IMR-90 (cell line): ENCODE measurements at places on chromosomes 12 and 14.
A peak's percentile ranks its signal among the peaks of the same experiment; 100 is the strongest.

- peaks cover 1% of the 10 kb centered on the region; the same call in 1 of the 2 replicates for H3K36me3 ChIP-seq
- H3K27me3 ChIP-seq, result no peaks in the 10 kb centered on the region
- H3K4me3 ChIP-seq, result no peak overlapping the region
- H3K27ac ChIP-seq, result peak overlapping the region; percentile 14; the same call in 1 of the 2 replicates
- no peak for DNase-seq
Measured at GRCh38 chr14:61111209-61111665, 130.2 kb downstream of the SLC38A6 start.

DNA sequence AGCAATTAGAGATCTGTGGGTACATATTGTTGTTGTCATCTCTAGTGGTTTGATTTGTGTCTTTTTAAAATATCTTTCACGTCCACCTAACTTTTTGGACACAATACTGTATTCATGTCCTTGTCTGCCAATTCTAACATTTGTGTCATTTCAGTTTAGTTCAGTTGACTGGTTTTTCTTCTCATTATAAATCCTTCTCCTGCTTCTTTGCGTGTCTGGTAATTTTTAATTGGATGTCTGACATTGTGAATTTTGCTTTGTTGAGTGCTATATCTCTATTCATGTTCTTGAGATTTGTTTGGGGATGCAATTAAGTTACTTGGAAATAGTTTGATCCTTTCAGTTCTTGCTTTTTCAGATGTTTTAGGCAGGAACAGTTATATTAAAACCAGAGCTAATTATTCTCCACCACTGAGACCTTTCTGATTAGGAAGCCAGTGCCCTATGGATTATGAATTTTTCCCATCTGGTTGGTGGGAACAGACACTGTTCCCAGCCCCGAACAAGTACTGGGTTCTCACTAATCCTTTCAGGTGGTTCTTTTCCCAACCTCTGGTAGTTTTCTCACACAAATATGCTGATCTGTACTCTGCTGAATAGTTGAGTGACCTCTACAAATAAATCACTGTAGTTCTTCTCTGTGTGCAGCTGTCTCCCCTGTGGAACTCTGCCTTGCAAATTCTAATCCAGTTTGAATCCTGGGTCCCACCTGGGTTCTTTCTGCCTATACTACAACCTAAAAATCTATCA lies 91.1 kb upstream of the DYNC1H1 start:
- H3K27me3 ChIP-seq, result no peaks in the 10 kb centered on the region
- no peak for DNase-seq
- peaks cover 1% of the 10 kb centered on the region for H3K36me3 ChIP-seq
- no peak overlapping the region for H3K4me3 ChIP-seq
- H3K27ac ChIP-seq, result no peak overlapping the region
- H3K4me1 ChIP-seq, result peaks cover 6% of the 10 kb centered on the region

DNA sequence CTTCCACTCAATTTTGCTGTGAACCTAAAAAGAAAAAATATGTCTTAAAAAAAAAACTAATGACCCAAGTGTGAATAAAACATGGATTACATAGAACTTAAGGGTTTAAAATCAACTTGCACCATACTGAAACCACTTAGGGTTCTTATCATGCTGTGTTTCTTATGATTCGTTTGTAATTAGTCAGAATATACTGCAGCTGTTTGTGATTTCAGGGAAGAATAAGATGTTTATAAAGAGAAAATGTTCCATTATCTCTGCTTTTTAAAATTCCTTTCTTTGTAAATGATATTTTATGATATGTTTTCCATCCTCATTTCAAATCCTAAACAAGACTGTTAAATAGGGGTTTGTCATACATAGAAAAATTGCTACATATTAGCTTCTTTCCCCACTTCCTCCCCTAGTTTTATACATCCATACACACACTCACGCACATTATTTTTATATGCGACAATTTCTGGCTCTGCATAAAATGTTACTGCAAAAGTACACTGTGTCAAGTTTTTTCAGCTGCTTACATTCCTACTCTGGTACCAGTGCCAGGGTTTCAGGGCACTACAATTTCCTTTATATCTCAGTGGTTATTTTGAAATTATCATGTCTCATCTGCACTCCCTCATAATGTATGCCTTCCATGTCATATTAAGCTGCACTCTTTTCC lies 275.2 kb upstream of the GARIN6 start:
- no peaks in the 10 kb centered on the region for H3K4me1 ChIP-seq
- H3K4me3 ChIP-seq, result no peak overlapping the region
- H3K27ac ChIP-seq, result no peak overlapping the region
- no peaks in the 10 kb centered on the region for H3K36me3 ChIP-seq
- no peaks in the 10 kb centered on the region for H3K27me3 ChIP-seq
- DNase-seq, result no peak

- peak overlapping the region; percentile 61 for H3K4me3 ChIP-seq
- peak; percentile 53 for DNase-seq
- H3K4me1 ChIP-seq, result peaks cover 5% of the 10 kb centered on the region
- H3K27me3 ChIP-seq, result no peaks in the 10 kb centered on the region
- H3K36me3 ChIP-seq, result peaks cover 5% of the 10 kb centered on the region
Measured at GRCh38 chr12:55972911-55973598, 823 bp upstream of the RAB5B start.

DNA sequence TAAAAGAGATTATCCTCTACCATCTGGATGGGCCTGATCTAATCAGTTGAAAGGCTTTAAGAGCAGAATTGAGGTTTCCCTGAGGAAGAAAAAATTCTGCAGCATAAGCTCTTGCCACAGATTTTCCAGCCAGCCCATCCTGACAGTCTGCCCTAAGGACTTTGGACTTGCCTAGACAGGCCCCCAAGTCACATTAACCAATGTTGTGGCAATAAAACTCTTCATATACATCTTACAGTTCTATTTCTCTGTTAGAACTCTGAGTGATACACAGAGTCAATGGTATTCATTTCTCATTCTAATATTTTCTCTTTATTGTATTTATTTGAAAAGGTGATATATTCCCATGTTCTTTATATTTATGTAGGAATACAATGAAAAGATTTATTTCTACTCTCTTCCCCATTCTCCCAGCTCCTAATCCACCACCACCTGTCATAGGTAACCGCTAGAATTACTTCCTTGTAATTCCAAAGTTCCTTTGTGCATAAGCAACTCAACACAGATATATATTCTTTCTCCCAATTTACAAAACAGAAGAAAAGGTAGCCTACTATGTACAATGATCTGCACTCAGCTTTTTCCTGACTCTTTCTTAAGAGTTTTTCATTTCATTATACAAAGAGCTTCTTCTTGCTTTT lies 182.1 kb downstream of the CAPZA3 start:
- no peaks in the 10 kb centered on the region for H3K4me1 ChIP-seq
- H3K27ac ChIP-seq, result no peak overlapping the region
- DNase-seq, result no peak
- no peak overlapping the region for H3K4me3 ChIP-seq
- H3K27me3 ChIP-seq, result 0 out of 2 replicates have a peak, but pooled peaks cover 5% of the 10 kb centered on the region

DNA sequence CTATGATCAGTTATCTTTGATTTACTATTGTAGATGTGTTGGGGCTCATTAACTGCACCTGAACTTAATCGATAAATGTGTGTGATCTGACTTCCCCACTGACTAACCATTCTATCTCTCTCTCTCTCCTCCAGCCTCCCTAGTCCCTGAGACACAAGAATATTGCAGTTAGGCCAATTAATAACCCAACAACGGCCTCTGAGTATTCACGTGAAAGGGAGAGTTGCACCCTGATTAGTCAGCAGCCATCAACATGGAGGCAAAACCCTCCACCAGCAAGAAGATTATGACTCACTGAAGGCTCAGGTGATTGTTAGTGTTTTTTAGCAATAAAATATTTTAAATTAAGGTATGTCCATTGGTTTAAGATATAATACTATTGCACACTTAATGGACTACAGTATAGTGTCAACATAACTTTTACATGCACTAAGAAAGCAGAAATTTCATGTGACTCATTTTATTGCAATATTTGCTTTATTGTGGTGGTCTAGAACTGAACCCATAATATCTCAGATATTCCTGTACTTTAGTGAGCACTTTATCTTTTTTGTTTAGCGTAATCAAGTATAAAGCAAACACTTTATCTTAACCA lies 77.1 kb upstream of the PTGDR start:
- no peak overlapping the region for H3K4me3 ChIP-seq
- no peaks in the 10 kb centered on the region for H3K4me1 ChIP-seq
- no peaks in the 10 kb centered on the region for H3K36me3 ChIP-seq
- no peak overlapping the region for H3K27ac ChIP-seq
- H3K27me3 ChIP-seq, result peaks cover 9% of the 10 kb centered on the region

GRCh38 chr14:77097006-77097699 lies 905 bp upstream of the CIPC start:
- DNase-seq, result peak; percentile 28
- no peaks in the 10 kb centered on the region for H3K36me3 ChIP-seq
- H3K4me1 ChIP-seq, result peaks cover 6% of the 10 kb centered on the region
- peak overlapping the region; percentile 69 for H3K4me3 ChIP-seq
- peak overlapping the region; percentile 93 for H3K27ac ChIP-seq

DNA sequence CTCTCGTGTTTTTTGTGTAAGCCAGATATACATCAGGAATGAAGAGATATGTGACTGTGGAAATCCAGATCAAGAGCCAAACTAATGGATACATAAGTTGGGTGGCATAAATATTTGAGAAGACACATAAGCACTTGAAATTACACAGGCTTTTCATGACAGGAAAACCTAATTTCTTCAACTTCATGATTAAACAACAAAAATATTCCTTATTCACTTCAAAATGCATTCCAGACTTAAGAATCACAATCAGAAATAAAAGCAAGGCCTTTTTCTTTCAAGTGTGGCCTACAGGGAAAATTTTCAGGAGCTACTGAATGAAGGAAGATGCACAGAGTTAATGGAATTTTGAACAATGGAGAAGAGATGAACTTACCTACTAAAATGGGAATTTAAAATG lies 515.6 kb downstream of the FOXG1 start:
- no peak overlapping the region for H3K4me3 ChIP-seq
- H3K36me3 ChIP-seq, result no peaks in the 10 kb centered on the region
- H3K27me3 ChIP-seq, result no peaks in the 10 kb centered on the region
- no peaks in the 10 kb centered on the region for H3K4me1 ChIP-seq
- DNase-seq, result peak; percentile 50
- H3K27ac ChIP-seq, result no peak overlapping the region; the same call in 1 of the 2 replicates

- no peak overlapping the region for H3K4me3 ChIP-seq
- H3K36me3 ChIP-seq, result no peaks in the 10 kb centered on the region
- DNase-seq, result no peak
Measured at GRCh38 chr14:26860111-26860510, 262.3 kb upstream of the NOVA1 start.

DNA sequence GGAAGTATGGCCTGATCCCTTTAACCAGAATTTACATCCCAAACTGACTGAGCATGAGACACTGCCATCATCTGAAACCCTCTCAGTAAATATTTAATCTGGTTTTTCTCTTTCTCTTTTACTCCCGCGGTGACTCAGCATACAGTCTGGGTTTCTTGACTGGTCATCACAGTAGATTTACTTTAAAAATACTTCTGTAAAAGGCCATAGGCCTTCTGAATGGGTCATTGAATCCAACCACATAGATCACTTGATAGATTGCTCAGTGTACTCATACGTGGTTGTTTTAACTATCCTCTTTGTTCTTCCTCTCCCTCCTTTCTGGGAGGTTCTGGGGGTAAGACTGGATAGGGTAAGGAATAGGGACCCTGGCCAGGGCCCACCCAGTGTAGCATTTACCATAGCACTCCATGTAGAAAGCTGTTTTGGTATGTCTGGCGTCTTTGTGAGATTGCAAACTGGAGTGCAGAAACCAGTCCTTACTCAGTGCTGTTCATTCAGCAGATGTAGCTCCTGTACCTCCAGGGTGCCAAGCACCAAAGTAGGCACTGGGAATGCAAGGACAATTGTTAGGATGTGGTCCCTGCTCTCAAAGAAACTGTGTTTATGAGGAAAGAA lies 165.7 kb downstream of the SRGAP1 start:
- H3K36me3 ChIP-seq, result peaks cover 3% of the 10 kb centered on the region; the same call in 1 of the 2 replicates
- peak; percentile 95 for DNase-seq
- H3K4me1 ChIP-seq, result peaks cover 21% of the 10 kb centered on the region
- H3K27me3 ChIP-seq, result no peaks in the 10 kb centered on the region
- no peak overlapping the region for H3K4me3 ChIP-seq

- H3K36me3 ChIP-seq, result no peaks in the 10 kb centered on the region
- peaks cover 6% of the 10 kb centered on the region for H3K4me1 ChIP-seq
- peak; percentile 92 for DNase-seq
- no peak overlapping the region for H3K4me3 ChIP-seq
Measured at GRCh38 chr14:29236848-29237247, 470.3 kb downstream of the FOXG1 start.

DNA sequence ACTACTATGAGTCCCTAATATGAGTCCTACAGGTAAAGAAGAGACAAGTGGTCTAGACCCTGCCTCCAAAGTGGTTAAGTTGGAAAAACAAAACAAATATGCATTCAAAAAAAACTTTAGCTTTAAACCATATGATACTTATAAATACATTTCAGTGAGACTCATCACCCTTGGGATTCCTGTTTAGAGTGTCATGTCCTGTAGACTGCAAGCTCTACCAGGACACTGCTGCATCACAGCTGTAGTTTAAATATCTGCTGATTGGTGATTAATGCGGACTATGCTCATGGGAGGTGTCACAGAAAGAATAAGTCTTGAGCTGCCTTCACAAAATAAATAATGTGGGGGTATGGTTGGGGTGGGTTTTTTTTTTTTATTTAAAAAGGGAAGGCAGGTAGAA lies 8.8 kb upstream of the LGR5 start:
- H3K36me3 ChIP-seq, result no peaks in the 10 kb centered on the region
- no peak for DNase-seq
- H3K27me3 ChIP-seq, result no peaks in the 10 kb centered on the region
- no peak overlapping the region for H3K4me3 ChIP-seq

DNA sequence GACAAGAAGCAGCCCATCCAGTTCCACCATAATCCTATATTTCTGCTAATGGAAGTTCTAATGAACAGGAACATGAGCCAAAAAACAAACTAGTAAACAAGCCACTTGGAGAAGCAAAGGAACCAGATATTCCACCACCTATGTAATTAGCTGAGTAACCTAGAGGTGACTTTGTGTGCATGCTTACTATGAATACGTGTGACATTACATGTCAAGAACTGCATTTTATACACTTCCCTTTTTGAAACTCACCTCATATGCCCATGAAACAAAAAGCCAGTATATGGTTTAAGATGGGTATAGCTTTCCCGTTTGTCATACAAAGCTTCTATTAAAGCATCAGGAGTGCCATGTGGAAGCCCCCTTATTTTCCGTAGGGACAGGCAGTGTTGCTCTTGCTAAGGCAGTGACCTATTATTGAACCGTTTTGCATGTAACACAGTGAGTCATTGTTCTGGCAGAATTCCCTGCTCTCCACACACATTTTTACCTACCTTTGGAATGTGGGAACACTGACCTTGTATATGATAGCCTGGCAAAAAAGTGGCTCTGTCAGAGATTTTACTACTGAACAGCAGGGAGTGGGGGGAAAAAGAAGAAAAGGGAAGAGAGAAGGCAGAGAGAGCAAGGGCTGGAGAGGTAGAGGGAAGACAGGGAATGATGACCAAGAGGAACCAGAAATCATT lies 34.8 kb upstream of the FRMD6 start:
- H3K27ac ChIP-seq, result 0 out of 2 replicates have a peak overlapping the region, but pooled peaks have one; percentile 22
- no peaks in the 10 kb centered on the region for H3K27me3 ChIP-seq
- H3K4me3 ChIP-seq, result no peak overlapping the region
- H3K4me1 ChIP-seq, result peaks cover 22% of the 10 kb centered on the region
- no peaks in the 10 kb centered on the region for H3K36me3 ChIP-seq

DNA sequence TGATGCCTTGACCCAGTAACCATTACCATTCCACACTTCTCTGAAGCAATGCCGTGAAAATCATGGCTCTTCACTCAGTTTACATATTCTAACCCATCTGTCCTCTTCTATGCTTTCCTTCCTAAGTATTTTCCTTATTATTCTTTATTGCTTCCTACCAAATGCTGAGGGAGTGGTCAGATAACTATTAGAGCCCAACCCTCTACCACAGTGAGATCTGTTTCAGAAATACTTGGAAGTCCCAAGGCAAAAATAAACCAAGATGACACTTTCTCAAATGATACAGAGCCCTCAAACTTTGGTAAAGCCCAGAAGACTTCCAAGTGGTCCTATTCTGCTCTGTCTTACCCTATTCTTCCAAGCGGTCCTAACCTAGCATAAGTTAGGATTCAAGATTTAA lies 68.0 kb downstream of the MED13L start:
- H3K27ac ChIP-seq, result no peak overlapping the region
- H3K36me3 ChIP-seq, result no peaks in the 10 kb centered on the region; the same call in 1 of the 2 replicates
- DNase-seq, result no peak
- H3K4me1 ChIP-seq, result peaks cover 4% of the 10 kb centered on the region; the same call in 1 of the 2 replicates
